ENCODE measurements at places on chromosomes 2 and 18. TPM values are rescaled to one million over a fixed set of nuclear protein-coding genes. Genes with fewer than 3 reads are reported as not detected.

Gene LRRC30
- total RNA-seq = 2.1 TPM

- no peak overlapping the region for H3K4me3 ChIP-seq
- H3K4me1 ChIP-seq = no peaks in the 10 kb centered on the region
- no peaks in the 10 kb centered on the region for H3K36me3 ChIP-seq
- H3K27me3 ChIP-seq = no peaks in the 10 kb centered on the region
Observed at GRCh38 chr2:48114256-48114655, 208.0 kb upstream of the FBXO11 start.

DNA sequence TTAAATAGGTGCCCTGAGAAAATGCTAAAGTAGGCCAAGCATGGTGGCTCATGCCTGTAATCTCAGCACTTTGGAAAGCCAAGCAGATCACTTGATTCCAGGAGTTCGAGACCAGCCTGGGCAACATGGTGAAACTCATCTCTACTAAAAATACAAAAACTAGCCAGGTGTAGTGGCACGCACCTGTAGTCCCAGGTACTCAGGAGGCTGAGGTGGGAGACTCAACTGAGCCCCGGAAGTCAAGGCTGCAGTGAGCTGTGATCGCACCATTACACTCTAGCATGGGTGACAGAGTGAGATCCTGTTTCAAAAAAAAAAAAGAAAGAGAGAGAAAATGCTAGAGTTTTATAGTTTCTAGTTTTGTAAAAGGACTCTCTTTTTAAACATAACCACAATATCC lies 12.0 kb downstream of the ANKRD44 start:
- no peaks in the 10 kb centered on the region for H3K36me3 ChIP-seq
- no peaks in the 10 kb centered on the region for H3K27me3 ChIP-seq
- no peak overlapping the region for H3K27ac ChIP-seq

Gene NOL4
- not detected for total RNA-seq

DNA sequence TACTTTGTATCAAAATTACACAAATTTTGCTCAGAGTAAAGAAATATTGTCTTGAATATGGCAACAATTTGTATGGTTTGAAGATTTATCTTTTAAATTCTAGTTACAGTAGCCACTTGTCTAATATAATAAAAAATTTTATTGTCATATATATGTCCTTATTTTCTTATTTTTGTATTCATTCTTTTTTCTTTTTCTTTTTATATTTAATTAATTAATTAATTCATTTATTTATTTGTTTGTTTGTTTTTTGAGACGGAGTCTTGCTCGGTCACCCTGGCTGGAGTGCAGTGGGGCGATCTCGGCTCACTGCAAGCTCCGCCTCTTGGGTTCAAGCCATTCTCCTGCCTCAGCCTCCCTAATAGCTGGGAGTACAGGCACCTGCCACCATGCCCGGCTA lies 3.7 kb upstream of the CDH19 start:
- H3K4me1 ChIP-seq = no peaks in the 10 kb centered on the region
- H3K4me3 ChIP-seq = no peak overlapping the region
- H3K36me3 ChIP-seq = no peaks in the 10 kb centered on the region
- H3K27me3 ChIP-seq = no peaks in the 10 kb centered on the region
- H3K27ac ChIP-seq = no peak overlapping the region

DNA sequence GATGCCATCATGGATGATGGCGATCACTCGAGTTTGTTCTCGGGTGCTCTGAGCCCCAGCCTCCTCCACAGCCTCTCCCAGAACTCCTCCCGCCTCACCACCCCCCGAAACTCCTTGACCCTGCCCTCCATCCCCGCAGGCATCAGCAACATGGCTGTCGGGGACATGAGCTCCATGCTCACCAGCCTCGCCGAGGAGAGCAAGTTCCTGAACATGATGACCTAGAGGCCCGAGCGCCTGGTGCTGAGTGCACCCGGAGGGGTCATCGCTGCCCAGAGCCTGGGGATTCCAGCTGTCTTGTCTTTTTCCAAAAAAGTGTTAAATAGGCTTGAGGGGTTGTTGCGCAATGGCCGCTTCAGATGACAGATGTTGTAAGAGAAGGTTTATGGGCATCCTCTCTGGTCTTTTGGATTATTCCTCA lies 254.8 kb downstream of the GLI2 start:
- DNase-seq = no peak
- no peak overlapping the region for H3K27ac ChIP-seq
- H3K4me1 ChIP-seq = no peaks in the 10 kb centered on the region
- no peaks in the 10 kb centered on the region for H3K27me3 ChIP-seq

DNA sequence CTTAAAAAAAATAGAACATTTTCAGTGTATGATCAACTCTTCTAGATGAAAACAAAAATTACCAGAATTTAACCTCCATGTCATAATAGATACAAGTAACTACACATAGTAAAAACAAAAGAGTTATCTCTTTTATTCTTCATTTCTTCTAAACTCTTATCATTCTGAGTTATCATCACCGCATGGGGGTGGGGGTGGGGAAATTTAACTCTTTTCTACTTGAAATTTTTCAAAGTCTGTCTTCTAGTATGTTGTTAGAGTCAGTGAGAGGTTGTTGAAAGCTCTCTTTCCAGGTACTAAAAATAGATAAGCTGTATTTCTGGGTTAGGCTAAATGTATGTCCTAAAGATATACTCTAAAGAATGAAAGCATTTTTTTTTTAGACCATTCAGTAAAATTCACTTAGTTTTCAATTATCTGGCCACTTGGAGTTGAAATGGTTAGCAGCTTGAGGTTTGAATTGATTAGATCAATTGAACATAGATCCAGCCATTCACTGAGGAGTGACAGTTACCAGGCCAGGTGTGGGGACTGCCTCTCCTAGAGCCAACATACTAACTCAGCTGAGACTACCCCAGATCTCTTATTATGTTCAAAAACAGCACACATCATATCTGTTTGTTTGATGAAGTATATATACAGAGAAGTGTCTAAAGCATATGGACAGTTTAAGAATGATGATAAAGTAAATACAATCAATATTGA lies 220.7 kb downstream of the IKZF2 start:
- no peaks in the 10 kb centered on the region for H3K36me3 ChIP-seq
- H3K27ac ChIP-seq = no peak overlapping the region
- H3K4me3 ChIP-seq = no peak overlapping the region
- DNase-seq = no peak

Gene KCNE4
- total RNA-seq = 6.1 TPM

Gene TMEFF2
- total RNA-seq = not detected

DNA sequence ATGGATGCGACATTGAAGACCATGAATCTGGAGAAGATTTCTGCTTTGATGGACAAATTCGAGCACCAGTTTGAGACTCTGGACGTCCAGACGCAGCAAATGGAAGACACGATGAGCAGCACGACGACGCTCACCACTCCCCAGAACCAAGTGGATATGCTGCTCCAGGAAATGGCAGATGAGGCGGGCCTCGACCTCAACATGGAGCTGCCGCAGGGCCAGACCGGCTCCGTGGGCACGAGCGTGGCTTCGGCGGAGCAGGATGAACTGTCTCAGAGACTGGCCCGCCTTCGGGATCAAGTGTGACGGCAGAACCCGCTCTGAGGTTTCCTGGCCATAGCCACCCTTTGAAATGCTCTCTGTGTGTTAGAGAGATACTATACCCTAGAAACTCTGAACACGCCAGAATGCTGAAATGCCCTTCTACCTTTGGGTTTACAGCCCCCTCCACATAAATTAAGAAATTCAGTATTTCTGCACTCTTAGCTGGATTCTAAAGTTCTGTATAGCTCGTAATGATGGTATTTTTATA lies 659 bp downstream of the CHMP1B start:
- no peaks in the 10 kb centered on the region for H3K27me3 ChIP-seq
- H3K4me3 ChIP-seq = peak overlapping the region; percentile 81
- DNase-seq = no peak
- no peaks in the 10 kb centered on the region for H3K36me3 ChIP-seq

- H3K4me3 ChIP-seq = no peak overlapping the region
- no peak for DNase-seq
- H3K27me3 ChIP-seq = no peaks in the 10 kb centered on the region
- H3K36me3 ChIP-seq = no peaks in the 10 kb centered on the region
Observed at GRCh38 chr2:185484602-185485001, 254.0 kb upstream of the FSIP2 start.

Gene LTBP1
- total RNA-seq = 11.7 TPM

Gene FBXO15
- total RNA-seq = not detected

DNA sequence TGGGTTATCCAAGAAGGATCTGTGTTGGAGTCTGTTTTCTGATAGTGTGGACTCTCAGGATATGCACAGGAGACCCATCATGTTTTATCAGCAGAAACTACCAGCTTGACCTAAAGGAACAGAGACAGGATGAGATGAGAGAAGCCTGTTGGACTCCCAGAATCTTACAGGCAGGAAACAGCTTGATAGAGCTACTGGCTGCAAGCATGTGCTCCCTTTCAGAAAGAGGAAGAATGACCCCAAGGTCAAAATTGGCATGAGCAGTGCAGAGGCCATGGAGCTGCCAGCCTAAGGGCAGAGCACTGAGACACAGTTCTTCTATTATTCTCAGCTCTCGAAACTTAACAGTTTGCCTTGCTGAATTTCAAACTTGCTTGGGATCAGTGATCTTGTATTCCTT lies 135.2 kb upstream of the NFATC1 start:
- H3K4me3 ChIP-seq = no peak overlapping the region
- DNase-seq = no peak
- no peaks in the 10 kb centered on the region for H3K36me3 ChIP-seq
- no peaks in the 10 kb centered on the region for H3K4me1 ChIP-seq

DNA sequence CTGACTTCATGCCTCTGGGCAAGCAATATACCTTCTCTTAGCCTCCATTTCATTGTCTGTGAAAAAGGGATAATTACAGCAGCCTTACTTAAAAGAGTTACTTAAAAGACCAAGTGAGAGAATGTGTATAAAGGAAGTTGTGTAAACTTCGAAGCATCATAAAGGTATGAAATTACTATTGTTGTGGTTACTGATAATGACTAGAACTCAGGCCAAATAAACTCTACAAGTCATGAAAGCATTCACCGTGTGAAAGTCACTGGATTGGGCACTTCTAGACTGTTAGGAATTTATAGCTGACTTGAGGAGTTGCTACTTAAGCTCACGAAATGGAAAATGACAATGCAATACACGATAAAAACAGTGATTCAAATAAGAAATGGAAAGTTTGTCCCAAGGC lies 67.4 kb upstream of the HAAO start:
- H3K27me3 ChIP-seq = no peaks in the 10 kb centered on the region
- H3K4me1 ChIP-seq = no peaks in the 10 kb centered on the region
- no peak overlapping the region for H3K4me3 ChIP-seq
- no peaks in the 10 kb centered on the region for H3K36me3 ChIP-seq
- no peak overlapping the region for H3K27ac ChIP-seq

- no peaks in the 10 kb centered on the region for H3K27me3 ChIP-seq
- no peaks in the 10 kb centered on the region for H3K4me1 ChIP-seq
- H3K27ac ChIP-seq = no peak overlapping the region
- no peak for DNase-seq
- no peaks in the 10 kb centered on the region for H3K36me3 ChIP-seq
- no peak overlapping the region for H3K4me3 ChIP-seq
Observed at GRCh38 chr18:22102953-22103646, 66.3 kb upstream of the GATA6 start.

- no peak for DNase-seq
- no peak overlapping the region for H3K27ac ChIP-seq
- H3K4me3 ChIP-seq = no peak overlapping the region
- no peaks in the 10 kb centered on the region for H3K4me1 ChIP-seq
Observed at GRCh38 chr2:4930704-4931103, 761.5 kb upstream of the SOX11 start.

GRCh38 chr2:149661844-149662243 lies 74.3 kb upstream of the MMADHC start:
- no peaks in the 10 kb centered on the region for H3K4me1 ChIP-seq
- no peaks in the 10 kb centered on the region for H3K36me3 ChIP-seq
- H3K27ac ChIP-seq = no peak overlapping the region
- no peak for DNase-seq
- H3K27me3 ChIP-seq = no peaks in the 10 kb centered on the region

DNA sequence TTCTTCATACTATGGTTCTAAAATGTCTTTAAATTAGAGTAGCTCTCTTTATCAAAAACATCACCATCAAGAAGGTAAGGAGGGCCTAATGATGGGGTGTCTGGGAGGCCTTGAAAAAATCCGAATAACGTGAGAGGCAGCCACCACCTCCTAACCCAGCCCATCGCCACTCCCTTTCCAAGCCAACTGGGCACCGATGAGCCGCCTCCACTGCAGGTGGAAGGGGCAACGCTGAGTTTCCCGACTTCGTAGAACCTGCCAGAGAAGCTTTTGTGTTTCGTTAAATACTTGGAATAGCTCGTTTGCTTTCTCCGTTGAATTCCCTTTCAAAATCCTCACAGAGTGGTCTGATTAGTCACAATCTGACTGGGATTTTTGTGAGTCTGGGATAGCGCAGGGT lies 22.0 kb upstream of the RPL31 start:
- H3K27ac ChIP-seq = no peak overlapping the region
- DNase-seq = no peak
- H3K36me3 ChIP-seq = peaks cover 21% of the 10 kb centered on the region
- H3K27me3 ChIP-seq = no peaks in the 10 kb centered on the region

GRCh38 chr2:75087736-75088135 lies 111.6 kb downstream of the TACR1 start:
- H3K4me3 ChIP-seq = no peak overlapping the region
- no peak for DNase-seq
- H3K27ac ChIP-seq = no peak overlapping the region
- no peaks in the 10 kb centered on the region for H3K27me3 ChIP-seq
- no peaks in the 10 kb centered on the region for H3K36me3 ChIP-seq
- H3K4me1 ChIP-seq = no peaks in the 10 kb centered on the region

DNA sequence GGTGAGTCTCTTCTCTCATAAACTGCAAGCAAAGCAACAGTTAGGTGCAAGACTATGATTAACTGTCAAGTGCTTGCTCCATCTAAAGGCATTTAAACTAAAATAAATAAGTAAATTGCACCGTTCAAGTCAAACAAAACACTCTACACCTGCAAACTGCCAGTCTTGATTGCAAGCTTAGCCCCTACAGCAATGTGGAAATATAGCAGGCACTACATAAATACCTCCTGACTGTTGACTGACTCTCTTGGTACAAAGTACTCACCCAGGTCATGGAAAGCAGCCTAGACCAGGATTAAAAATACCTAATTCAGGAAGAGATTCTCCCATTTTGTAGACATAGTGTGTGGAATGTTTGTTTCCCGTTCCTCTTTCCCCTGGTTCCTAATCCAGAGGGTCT lies 176.6 kb upstream of the KLHL29 start:
- no peak overlapping the region for H3K4me3 ChIP-seq
- no peak for DNase-seq
- H3K4me1 ChIP-seq = no peaks in the 10 kb centered on the region
- H3K27me3 ChIP-seq = no peaks in the 10 kb centered on the region
- no peaks in the 10 kb centered on the region for H3K36me3 ChIP-seq
- H3K27ac ChIP-seq = no peak overlapping the region

GRCh38 chr2:216866515-216867095 lies 6.7 kb upstream of the TNP1 start:
- no peaks in the 10 kb centered on the region for H3K36me3 ChIP-seq
- H3K4me1 ChIP-seq = no peaks in the 10 kb centered on the region
- H3K4me3 ChIP-seq = no peak overlapping the region
- no peak for DNase-seq
- no peak overlapping the region for H3K27ac ChIP-seq

DNA sequence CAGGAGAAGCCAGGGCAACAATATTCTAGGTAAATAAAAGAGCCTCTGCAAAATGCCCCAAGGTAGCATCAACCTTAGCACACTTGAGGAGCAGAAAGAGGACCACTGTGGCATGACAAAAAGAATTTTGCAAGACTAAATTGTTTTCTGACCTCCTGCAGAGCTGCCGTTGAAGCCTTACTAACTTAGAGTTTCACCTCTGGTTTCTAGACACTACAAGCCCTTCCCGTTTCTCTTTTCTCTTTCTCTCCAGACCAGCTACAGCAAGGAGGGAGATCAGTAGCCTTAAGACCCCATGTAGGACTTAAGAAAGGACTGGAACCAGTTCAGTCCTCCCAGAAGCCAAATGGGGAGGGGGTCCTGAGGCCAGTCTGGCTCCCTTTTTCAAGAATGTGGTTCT lies 73.3 kb upstream of the SP3 start:
- H3K4me1 ChIP-seq = peaks cover 11% of the 10 kb centered on the region
- no peaks in the 10 kb centered on the region for H3K27me3 ChIP-seq
- no peak overlapping the region for H3K27ac ChIP-seq
- no peak overlapping the region for H3K4me3 ChIP-seq
